ENCODE measurements at places on chromosomes 5 and 9.

DNA sequence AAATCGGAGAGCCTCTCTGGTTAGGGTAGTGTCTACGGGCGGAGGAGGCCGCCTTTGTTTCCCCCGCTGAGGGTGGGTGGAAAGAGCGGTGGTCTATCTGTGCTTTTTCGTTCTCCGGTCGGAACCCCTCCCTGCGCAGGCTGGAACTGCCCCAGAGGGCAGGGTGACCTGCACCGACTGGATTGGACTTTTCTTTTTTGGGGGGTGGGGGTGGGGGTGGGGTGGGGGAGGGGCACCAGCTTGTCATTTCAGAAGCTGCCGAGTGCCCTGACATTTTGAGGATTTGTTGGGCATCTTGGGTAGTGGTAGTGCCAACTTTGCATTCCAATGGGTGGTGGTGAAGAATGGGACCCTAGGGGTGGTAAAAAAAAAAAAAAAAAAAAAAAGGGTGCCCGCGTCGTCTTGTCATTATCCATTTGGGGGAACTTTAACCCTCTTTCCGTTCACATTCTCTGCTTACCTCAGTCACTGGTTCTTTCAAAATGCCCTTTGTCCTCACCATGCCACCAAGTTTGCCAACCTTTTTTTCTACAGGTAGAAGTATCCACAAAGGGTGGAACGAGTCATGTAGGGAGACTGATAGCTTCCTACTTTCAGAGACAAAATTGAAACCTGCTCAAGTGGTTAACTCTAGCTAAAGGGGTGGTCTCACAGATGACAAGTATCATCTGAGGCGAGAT lies 1.3 kb downstream of the UBE2R2 start:
- DNase-seq, result no peak

- DNase-seq, result no peak
Observed at GRCh38 chr5:139196296-139196956, 1.7 kb downstream of the SIL1 start.

GRCh38 chr5:126576974-126577373 lies 18.0 kb downstream of the ALDH7A1 start:
- no peak for DNase-seq

GRCh38 chr5:144352732-144353317 lies 182.2 kb downstream of the KCTD16 start:
- DNase-seq, result no peak

DNA sequence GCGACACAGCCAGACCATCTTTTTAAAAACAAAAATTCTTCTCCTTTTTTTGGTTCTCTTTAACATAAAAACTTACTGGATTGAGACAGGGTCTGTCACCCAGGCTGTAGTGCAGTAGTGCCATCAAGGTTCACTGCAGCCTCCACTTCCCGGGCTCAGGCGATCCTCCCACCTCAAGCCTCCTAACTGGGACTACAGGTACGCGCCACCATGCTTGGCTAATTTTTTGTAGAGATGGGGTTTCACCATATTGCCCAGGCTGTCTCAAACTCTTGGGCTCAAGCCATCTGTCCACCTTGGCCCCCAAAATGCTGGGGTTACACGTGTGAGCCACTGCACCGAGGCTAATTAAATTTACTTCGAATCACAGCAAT lies 13.8 kb downstream of the HNRNPK start:
- DNase-seq, result no peak

GRCh38 chr5:31232273-31232888 lies 38.9 kb downstream of the CDH6 start:
- DNase-seq, result no peak

DNA sequence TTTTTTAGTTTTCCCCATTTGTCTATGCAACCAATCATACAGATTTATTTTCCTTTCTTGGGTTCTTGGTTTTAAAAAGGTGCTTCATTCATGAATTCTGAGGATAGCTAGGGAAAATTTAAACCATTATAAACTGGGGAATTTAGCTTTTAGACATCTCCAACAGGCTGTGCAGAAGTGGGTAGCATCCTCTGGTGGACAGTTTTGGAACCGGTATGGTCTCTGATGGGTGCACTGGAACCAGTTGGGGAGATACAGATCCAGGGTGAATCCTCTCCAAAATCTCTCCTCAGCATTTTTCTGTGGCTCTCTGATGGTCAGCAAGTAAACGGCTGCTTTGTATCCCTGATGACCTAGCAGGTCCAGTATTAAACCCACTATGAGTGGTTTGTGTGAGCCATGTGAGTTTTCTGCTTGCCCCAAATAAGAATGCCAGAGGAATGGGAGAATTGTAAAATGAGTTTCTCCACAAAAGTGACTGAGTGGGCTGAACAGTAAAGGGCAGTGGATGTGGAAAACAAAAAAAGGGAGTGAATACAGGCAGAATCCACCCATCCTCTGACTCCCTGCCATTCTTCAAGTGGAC lies 9.1 kb upstream of the DNAJC25 start:
- DNase-seq, result no peak

DNA sequence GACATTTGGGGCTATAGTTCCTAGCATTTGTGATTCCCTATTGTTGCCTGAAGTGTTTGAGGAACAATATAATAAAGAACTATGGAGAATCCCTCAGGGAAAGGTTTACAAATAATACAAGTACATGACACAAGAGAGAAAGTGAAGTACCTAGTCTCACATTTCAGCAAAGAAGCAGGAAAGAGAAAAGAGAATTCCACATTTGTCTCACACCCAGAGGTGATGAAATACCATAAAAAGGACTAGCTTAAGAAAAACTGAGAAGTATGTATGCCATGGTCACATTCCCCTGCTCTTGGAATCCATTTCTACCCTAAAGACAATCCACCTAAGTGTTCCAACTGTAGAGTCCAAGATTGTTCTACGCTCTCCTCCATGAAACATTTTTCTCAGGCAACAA lies 79.0 kb upstream of the TARS1 start:
- DNase-seq, result no peak

DNA sequence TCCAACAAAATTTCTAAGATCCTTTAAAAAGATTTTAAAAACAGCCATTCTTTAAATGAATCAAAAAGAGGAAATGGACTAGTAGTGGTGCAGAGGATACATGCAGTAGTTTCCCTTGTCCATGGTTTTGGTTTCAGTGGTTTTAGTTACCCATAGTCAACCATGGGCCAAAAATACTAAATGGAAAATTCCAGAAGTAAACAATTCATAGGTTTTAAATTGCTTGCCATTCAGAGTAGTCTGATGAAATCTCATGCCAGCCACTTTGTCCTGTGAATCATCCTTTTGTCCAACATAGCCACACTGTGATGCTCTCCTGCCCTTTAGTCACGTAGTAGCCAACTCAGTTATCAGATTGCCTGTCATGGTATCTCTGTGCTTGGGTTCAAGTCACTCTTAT lies 286.1 kb downstream of the ANXA1 start:
- DNase-seq, result no peak

- no peak for DNase-seq
Observed at GRCh38 chr9:91412941-91413340, 10.7 kb downstream of the NFIL3 start.

- no peak for DNase-seq
Observed at GRCh38 chr5:58410441-58410840, 49.4 kb downstream of the PLK2 start.

GRCh38 chr5:79456890-79457583 lies 56.9 kb downstream of the HOMER1 start:
- no peak for DNase-seq

- DNase-seq, result no peak
Observed at GRCh38 chr9:137266585-137267453, 10.7 kb upstream of the TOR4A start.

GRCh38 chr5:24065779-24066178 lies 558.4 kb downstream of the PRDM9 start:
- no peak for DNase-seq

DNA sequence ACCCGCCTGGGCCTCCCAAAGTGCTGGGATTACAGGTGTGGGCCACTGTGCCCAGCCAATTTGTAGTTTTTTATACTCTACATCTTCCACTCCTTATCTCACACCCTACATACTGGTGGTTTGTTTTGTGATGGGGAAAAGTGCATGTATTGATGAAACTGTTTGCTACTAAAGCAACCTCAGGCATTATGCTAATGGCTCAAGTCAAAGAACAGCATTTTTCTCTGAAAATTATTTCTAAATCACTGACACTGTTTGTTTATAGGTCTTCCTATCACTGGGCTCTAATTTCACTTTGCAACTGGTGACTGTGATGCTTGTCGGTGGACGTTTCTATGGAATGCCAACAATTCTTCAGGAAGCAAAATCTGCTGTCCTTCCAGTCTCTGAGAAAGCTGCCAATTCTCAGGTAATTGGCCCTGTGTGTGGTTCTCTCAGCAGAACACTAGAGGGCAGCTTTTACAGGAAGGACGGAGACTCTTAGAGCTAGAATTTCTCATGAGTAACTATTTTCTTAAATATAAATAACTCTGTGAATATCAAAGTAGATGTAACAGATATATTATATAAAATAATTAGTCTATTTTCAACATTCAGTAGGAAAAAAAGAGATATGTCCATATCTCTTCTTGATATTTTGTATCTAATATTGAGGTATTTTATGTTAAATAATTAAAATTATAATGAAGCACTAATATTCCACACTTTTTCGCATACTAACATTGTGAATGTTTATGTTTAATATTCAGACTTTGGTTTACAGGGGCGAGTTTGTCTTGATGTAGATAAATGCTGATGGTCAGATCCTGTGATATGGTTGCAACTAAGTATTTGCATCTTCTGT lies 244.1 kb downstream of the ADGRV1 start:
- no peak for DNase-seq

DNA sequence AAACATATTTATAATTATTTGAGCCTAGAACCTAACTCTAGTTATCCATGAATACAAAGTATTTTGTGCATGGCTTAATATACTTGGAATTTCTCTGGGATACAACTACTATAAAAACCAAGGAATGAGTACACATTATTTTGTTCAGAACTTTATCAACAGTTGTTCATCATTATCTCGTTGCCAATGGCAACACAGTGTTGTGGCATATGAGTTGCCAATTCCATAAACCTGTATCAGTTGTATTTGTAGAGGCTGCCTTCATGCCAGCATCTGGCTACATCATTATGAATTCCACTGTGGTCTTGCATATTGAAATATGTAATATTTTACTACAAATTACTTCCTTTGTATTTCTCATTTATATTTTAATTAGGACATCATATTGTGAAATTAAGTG lies 250.4 kb downstream of the FSTL4 start:
- DNase-seq, result no peak

Measured in D721Med (cell line).